CD14-positive monocyte (primary cell): ENCODE measurements at places on chromosomes 7 and 10.

- H3K36me3 ChIP-seq: no peaks in the 10 kb centered on the region
- H3K27ac ChIP-seq: no peak overlapping the region
- H3K27me3 ChIP-seq: no peaks in the 10 kb centered on the region
- DNase-seq: no peak
Measured at GRCh38 chr7:33691180-33691579, 214.2 kb upstream of the BMPER start.

DNA sequence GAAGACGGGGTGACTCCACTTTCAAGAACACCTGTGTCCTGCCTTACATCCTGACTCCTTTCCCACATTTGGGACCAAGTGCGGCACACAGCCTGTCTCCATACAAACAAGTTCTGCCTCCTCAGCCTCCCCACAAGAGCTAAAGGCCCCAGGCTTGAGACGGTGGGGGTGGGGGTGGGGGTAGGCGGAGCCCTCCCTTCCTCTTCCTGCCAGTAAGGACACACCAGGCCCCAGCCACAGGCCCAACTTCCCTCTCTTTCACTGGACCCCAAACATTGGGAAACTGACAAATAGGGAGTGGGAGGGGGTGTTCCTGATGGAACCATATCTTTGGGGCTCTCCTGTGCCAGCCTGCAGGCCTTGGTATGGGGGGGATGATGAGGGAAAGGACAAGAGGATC, 4.6 kb downstream of the CDK5 start:
- peaks cover 11% of the 10 kb centered on the region for H3K27me3 ChIP-seq
- peak overlapping the region; percentile 49 for H3K4me3 ChIP-seq
- DNase-seq: no peak
- H3K36me3 ChIP-seq: no peaks in the 10 kb centered on the region
- no peak overlapping the region for H3K27ac ChIP-seq

DNA sequence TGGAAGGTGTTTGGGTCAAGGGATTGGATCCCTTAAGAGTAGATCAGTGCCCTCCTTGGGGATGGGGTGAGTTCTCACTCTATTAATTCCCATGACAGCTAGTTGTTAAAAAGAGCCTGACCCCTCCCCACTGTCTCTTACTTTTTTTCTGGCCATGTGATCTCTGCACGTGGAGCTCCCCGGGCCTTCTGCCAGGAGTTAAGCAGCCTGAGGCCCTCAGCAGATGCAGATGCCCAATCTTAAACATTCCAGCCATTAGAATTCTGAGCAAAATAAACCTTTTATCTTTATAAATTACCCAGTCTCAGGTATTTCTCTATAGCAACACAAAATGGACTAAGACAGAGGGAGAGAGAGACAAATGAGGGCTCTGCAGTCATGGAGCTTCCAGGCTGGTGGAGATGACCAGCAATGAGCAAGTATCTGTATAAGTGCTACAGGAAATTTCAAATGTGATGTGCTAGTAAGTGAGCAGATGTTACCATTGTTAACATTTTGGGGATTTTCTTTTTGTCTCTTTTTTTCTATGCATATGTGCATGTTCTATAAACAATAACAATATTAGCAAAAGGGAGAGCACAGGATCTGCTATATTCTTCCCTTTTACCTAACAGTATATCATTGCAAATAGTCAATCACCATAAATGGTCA, 26.7 kb downstream of the PLPP4 start:
- H3K4me3 ChIP-seq: no peak overlapping the region
- DNase-seq: no peak
- no peaks in the 10 kb centered on the region for H3K36me3 ChIP-seq
- H3K27ac ChIP-seq: no peak overlapping the region
- no peaks in the 10 kb centered on the region for H3K4me1 ChIP-seq

DNA sequence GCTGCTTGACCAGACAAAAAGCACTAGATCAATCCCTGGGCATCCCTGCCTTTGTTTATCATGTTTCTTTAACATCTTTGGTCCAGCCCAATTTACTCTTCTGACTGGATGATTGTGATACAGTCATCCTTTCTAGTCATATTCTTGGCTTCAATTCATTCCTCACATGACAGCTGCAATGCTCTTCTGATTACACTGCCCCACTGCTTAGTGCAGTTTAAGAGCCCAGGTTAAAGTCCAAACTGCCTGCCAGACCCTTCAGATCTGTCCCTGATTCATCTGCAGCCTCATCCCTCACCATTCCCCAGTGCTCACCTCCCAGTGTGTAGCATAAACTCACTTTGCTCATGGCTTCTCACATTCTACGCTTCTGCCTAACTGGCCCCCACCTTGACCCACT, 383.8 kb downstream of the TNS3 start:
- H3K36me3 ChIP-seq: no peaks in the 10 kb centered on the region
- DNase-seq: no peak
- H3K27ac ChIP-seq: no peak overlapping the region
- no peak overlapping the region for H3K4me3 ChIP-seq
- no peaks in the 10 kb centered on the region for H3K27me3 ChIP-seq

DNA sequence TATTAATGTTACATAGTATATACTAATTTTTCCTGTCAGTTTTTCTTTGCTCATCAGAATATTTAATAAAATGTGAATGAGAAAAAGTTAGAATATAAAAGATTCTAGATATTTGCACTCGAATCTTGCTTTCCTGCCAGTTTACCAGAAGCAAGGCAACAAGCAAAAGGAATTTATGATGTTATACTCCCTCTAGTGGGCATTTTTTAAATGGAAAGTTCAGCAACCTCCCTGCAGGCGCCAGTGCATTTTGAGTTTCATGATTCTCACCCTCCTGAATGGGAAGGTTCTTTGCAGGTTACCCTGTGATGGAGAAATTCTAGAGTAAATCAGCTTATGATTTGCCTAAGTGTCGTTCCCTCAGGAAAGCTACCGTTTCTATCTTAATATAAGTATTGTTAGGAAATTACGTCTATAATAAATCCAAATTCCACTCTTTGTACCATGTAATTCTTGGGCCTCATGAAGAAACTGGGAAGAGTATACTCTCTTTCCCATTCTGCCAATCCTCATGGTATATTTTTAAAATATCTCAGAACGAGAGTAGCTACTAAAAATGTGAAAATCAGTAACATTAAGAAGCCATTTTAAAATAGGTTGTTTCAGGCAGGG, 350.0 kb downstream of the CRPPA start:
- H3K27ac ChIP-seq: no peak overlapping the region
- H3K4me1 ChIP-seq: no peaks in the 10 kb centered on the region
- H3K27me3 ChIP-seq: no peaks in the 10 kb centered on the region
- DNase-seq: peak; percentile 10

DNA sequence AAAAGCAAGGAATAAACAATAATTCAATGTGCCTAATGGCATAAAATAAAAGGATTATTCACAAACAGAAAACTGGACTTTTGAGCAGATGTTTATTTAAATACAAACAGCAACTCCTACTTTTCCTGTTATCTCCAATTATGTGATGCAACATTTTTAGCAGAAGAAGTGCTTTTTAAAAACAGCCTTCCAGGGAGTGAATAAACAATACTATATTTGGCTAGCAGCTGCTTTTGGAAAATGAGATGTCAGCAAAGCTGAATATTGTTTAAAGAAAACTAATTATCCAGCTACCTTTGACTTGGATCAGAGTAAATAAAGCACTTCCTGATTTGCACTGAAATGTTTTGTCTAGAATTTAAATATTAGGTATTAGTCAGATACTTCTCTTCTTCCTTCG, 23.2 kb downstream of the CDK1 start:
- H3K4me3 ChIP-seq: no peak overlapping the region
- H3K4me1 ChIP-seq: peaks cover 4% of the 10 kb centered on the region
- H3K27me3 ChIP-seq: no peaks in the 10 kb centered on the region
- no peak overlapping the region for H3K27ac ChIP-seq

DNA sequence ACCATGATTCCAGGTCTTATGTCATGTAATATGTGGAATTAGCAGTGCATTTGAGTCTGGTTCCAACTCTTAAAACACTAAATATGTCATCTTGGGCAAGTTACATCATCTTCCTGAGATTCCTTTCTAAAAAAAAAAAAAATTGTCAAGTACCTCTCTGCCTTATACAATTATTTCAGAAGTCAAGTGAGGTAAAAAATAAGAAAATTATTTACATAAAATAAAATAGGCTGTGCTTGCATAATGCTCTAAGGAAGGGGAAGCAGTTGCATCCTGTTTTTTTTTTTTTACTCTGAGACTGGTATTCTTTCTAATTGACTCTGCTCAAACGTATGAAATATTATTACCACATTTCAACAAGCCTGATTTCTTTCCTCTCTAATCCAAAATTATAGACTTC, 55.1 kb upstream of the SEMA3A start:
- peak; percentile 68 for DNase-seq
- H3K27ac ChIP-seq: peak overlapping the region; percentile 94
- no peak overlapping the region for H3K4me3 ChIP-seq
- no peaks in the 10 kb centered on the region for H3K36me3 ChIP-seq
- no peaks in the 10 kb centered on the region for H3K27me3 ChIP-seq

GRCh38 chr7:44568771-44569560, 4.7 kb downstream of the DDX56 start:
- H3K36me3 ChIP-seq: peaks cover 86% of the 10 kb centered on the region
- H3K4me1 ChIP-seq: peaks cover 15% of the 10 kb centered on the region
- no peak for DNase-seq
- H3K27ac ChIP-seq: no peak overlapping the region

- H3K36me3 ChIP-seq: no peaks in the 10 kb centered on the region
- peaks cover 31% of the 10 kb centered on the region for H3K4me1 ChIP-seq
- H3K27ac ChIP-seq: peak overlapping the region; percentile 82
- H3K27me3 ChIP-seq: no peaks in the 10 kb centered on the region
Measured at GRCh38 chr7:64308016-64308270, 5.8 kb upstream of the ZNF736 start.

- no peaks in the 10 kb centered on the region for H3K27me3 ChIP-seq
- DNase-seq: no peak
- no peaks in the 10 kb centered on the region for H3K36me3 ChIP-seq
- H3K27ac ChIP-seq: no peak overlapping the region
- H3K4me1 ChIP-seq: no peaks in the 10 kb centered on the region
- H3K4me3 ChIP-seq: no peak overlapping the region
Measured at GRCh38 chr10:70622981-70623844, 20.7 kb upstream of the PRF1 start.

DNA sequence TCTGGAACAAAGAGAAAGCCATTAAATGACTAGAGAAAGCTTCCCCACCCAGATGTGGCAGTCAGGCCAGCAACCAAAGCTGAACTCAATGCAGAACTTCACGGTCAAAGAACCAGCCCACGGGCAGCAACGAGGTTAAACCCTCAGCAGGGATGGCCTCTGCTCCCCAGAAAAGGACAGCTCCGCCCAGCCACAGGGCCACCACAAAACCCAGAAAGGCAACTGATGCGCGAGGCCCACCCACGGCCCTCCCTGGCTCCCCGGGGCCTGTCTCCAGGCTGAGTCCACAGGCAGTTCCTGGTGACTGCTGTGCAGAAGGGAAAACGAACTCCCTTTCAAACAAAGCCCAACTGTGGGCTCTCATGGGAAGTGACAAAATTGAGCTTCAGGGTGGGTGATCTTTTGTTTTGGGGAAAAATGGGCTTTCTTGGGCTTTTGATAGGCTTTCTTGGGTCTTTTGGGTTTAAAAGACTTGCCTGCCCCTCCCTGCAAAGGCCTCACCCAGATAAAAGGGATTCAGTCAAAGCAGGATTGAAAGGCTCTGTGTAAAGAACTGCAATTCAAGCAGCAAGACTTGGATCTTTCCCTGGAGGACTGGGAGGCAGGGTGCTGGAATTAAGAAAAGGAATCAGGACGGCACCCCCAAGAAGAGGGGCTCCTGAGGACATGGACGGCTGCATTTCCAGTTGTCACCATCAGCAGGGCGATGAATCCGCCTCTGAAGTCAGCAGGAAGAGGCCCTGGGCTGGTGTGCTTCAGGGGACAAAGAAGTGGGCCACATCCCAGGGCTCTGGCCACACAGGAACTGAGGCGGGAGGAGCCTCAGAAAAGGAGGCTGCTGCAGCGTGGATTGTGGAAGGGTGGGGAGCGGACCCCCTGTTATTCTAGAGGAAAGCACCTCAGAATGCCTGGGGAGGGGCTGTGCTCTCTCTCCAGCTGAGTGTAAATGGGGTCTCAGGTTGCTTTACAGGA, 209.9 kb downstream of the USP6NL start:
- no peak for DNase-seq
- H3K4me1 ChIP-seq: peaks cover 4% of the 10 kb centered on the region
- no peak overlapping the region for H3K27ac ChIP-seq

- H3K36me3 ChIP-seq: no peaks in the 10 kb centered on the region
- H3K4me3 ChIP-seq: no peak overlapping the region
- no peaks in the 10 kb centered on the region for H3K27me3 ChIP-seq
- peak; percentile 63 for DNase-seq
- H3K27ac ChIP-seq: no peak overlapping the region
- H3K4me1 ChIP-seq: no peaks in the 10 kb centered on the region
Measured at GRCh38 chr7:131249003-131249402, 78.7 kb upstream of the MKLN1 start.

DNA sequence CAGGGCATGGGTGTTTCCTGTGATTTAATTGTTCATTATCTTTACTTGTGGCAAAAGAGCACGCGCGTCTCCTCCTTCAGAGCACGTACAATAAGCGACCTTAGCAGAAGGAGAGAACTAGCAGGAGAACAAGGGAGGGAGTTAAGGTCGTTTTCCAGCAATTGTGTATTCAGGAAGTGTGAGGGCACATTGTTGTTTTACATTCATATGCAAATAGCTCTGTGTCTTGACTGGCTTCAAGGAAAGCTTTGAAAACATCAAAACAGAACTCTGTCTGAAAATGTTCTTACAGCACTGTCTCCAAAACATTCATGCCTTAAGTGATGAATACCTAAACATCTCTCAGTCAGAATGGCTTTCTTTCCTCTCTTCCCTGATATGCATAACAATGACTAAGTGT, 499.1 kb downstream of the ACTR3B start:
- no peak for DNase-seq
- H3K27ac ChIP-seq: no peak overlapping the region
- H3K27me3 ChIP-seq: no peaks in the 10 kb centered on the region
- no peaks in the 10 kb centered on the region for H3K36me3 ChIP-seq

DNA sequence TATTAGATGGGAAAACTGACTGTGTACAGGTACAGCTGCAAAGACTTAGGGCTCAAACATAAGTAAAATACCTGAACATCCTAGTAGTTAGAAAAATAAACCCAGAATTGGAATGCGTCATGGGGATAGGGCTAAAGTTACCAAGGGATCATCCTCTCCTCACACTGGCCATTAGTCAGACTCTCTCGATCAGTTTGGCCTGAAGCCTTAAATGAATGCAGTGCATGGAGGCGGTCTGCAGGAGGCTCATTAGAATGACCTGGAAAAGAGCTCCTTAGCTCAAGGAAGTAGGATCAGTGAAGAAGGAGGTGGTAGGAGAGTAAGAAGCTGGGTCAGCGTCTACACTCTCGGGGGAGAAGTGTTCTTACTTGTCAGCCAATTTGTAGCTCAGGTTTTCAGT, 35.3 kb downstream of the DENND2A start:
- no peak for DNase-seq
- no peaks in the 10 kb centered on the region for H3K27me3 ChIP-seq
- no peak overlapping the region for H3K4me3 ChIP-seq
- no peaks in the 10 kb centered on the region for H3K4me1 ChIP-seq
- no peak overlapping the region for H3K27ac ChIP-seq

- DNase-seq: no peak
- H3K4me3 ChIP-seq: no peak overlapping the region
- H3K4me1 ChIP-seq: no peaks in the 10 kb centered on the region
- H3K36me3 ChIP-seq: no peaks in the 10 kb centered on the region
- H3K27ac ChIP-seq: no peak overlapping the region
Measured at GRCh38 chr10:49488056-49488717, 50.7 kb downstream of the ERCC6 start.
